Mucosa of descending colon (tissue), 3 donors: ENCODE measurements at places on chromosomes 5 and 9.

- DNase-seq, result no peak
These were observed 519.3 kb upstream of the PTGER4 start for GRCh38 chr5:40160435-40160834.

DNA sequence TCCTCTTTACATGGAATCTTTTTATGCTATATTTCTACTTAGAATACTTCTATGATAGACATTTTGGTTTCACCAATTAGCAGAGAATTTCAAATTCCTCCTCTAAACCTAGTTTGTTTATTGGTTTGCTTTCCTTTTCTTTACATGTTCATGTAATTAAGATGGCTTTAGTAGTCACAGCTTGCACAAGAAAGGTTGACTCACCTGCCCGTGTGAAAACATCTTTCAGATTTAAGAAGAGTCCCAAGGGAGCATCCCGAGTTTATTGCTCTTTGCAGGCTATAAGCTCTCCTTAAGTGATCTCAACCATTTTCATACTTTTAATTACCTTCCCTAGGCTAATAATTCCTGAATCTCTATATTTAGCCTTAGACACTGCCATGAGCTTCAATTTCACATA lies 28.9 kb downstream of the TYRP1 start:
- no peak for DNase-seq

DNA sequence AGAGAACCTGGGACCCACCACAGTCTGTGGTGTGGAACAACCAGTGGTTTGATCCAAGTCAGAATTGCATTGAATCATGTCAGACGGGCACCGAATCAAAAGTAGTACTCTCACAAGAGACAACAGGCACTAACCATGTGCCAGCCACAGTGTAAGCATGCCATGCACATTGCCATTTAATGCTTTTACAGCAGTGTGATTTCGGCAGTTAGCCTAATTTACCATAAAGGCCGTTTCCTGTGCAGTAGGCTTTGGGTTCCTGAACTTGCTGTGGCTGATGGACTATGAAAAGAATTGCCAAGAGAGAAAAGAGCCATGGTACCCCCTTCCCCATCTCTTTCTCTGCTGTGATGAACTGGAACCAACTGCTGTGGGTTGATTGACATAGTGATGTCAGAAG lies 540.6 kb downstream of the EBF1 start:
- no peak for DNase-seq

GRCh38 chr9:4422495-4422894 lies 67.8 kb upstream of the SLC1A1 start:
- DNase-seq, result no peak

- no peak for DNase-seq
These were observed 168.9 kb upstream of the CCNH start for GRCh38 chr5:87581661-87582060.

- DNase-seq, result no peak
These were observed 67.7 kb upstream of the RAD23B start for GRCh38 chr9:107215381-107215780.

- DNase-seq, result no peak
These were observed 205.4 kb downstream of the SNX18 start for GRCh38 chr5:54722846-54723433.

DNA sequence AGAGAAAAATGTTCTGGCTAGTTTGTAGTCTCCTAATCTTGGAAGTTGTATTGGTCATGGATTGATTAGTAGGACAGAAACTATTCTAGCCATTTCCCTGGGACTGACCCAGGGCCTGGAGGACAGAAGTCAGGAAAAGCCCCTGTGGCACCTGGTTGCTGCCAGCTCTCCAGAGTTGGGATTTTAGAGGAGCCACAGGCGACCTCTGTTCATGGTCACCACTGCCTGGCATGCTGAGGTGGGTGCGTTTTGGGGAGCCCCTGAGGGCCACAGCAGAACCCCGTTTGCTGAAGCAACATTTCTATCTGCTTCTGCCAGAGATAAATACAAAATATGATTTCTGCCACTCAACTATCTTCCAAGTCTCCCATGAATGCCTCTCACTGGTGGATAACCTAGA lies 7.6 kb upstream of the MAPK9 start:
- no peak for DNase-seq

DNA sequence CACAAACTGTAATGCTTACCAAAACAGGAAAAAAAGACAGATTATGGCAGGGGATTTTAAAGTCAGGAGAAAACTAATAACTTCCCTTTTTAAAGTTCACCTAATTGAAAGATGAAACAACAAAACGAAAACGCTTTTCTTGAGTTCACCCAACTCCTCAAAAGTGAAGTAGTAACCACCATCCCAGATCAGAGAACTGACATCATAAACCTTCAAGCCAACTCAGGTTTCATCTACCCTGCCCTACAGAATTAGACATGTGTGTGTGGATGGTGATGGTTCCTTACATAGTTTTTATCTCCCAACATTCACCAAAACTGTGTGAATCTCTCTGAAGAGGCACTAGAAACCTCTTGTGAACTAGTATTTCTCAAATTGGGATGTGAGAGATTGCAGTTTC lies 195.2 kb upstream of the PTGER4 start:
- no peak for DNase-seq

- DNase-seq, result no peak
These were observed 33.5 kb downstream of the SPEF2 start for GRCh38 chr5:35651002-35651756.

- DNase-seq, result no peak
These were observed 29.1 kb downstream of the TRIO start for GRCh38 chr5:14172149-14172795.

GRCh38 chr5:78974011-78974410 lies 11.1 kb downstream of the ARSB start:
- DNase-seq, result peak; percentile 43

GRCh38 chr5:60545551-60545950 lies 154.4 kb downstream of the DEPDC1B start:
- DNase-seq, result no peak

- DNase-seq, result no peak
These were observed 374.5 kb upstream of the RORB start for GRCh38 chr9:74122661-74123060.

DNA sequence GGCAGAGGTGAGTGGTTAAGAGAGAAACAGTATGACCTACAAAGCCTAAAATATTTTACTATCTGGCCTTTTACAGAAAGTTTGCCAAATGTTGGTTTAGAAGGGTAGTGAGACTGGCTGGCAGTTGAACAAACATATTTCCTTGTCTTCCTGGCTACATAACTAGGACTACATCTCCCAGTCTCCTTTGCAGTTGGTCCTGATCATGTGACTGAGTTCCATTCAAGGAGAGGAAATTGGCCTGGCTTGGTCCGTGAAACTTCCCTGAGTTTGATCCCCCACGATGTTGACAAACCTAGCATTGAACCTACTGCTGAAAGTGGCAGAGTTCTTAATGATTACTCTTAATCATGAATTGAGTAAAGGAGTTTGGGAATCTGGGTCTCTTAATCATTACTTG lies 280.8 kb downstream of the SLIT3 start:
- peak; percentile 27 for DNase-seq

- no peak for DNase-seq
These were observed 11.5 kb upstream of the CPLX2 start for GRCh38 chr5:175859916-175860315.

DNA sequence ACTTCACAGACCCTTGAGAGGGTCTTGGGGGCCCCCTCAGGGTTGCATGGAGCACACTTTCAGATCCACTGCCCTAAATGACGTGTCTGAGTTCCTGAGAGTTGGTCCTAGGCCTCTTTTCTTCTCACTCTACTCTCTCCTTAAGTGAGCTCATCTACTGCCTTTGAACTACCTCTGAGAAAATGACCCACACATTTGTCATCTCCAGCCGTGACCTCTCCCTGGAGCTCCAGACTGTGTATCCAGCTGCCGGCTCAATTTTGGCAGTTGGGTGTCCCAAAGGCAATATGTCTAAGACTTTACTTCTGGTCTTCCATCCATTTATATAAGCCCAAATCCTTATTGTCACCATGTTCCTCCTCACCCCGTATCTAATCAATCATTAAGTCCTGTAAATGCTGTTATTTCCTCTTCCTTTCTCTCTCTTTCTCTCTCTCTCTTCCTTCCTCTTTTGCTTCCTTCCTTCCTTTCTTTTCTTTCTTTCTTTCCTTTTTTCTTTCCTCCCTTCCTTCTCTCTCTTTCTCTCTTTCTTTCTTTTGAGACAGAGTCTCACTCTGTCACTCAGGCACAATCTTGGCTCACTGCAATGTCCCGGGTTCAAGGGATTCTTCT lies 51.2 kb upstream of the HSPA9 start:
- no peak for DNase-seq

DNA sequence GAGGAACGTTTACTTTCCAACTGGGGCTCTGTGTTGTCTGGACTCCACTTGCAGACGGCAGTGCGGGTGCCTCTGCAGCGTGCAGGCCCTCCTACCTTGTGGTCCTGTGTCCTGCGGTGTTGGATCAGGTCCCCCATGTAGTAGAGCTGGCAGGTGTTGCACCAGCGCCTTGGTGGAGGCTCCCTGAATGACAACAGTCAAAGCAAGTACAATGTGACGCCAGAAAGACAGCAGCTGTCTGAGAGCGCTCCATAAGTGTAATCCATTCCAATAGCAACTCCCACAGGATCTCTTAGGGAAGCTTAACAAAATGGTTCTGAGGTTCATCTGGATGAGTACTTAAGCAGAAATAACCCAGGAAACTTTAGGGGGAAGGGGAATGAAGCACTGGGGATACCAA lies 9.9 kb downstream of the BBLN start:
- DNase-seq, result no peak
